NCI-H1694 treated with DMSO at 0.1 percent for 48 hours (cell line): ENCODE measurements at places on chromosomes 4 and X.

- DNase-seq = no peak
Observed at GRCh38 chr4:3372933-3373465, 68.8 kb upstream of the HGFAC start.

GRCh38 chrX:151151665-151152267 is 24.6 kb upstream of the GPR50 start:
- peak; percentile 48 for DNase-seq

DNA sequence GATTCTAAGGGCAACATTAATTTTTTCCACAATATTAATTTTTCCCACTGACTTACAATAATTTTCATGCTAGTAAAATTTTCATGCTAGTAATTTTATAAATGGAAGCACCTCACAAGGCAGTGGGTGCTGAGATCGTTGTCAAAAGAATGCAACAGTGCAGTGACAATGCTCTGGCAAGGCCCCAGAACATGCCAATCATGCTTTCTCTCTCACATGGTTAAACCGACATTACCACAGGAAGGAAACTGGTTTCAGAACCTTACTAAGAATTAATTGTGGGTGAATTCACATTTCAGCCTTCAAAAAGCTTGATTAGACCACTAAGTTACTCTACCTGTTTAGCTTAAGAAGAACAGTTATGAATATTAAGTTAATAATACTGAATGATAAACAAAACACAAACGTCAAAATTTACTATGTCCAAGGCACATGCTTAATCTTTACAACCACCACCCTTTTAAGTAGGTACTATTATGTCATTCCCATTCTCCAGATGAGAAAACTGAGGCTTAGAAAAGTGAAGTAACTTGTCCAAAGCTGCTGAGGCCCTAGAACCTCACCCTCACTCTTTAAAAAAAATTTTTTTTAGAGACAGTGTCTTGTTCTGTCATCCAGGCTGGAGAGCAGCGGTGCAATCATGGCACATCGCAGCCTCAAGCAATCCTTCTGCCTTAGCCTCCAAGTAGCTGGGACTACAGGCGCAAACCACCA is 10.0 kb upstream of the OPHN1 start:
- DNase-seq = no peak

GRCh38 chr4:177902386-177902785 is 460.1 kb upstream of the AGA start:
- no peak for DNase-seq

DNA sequence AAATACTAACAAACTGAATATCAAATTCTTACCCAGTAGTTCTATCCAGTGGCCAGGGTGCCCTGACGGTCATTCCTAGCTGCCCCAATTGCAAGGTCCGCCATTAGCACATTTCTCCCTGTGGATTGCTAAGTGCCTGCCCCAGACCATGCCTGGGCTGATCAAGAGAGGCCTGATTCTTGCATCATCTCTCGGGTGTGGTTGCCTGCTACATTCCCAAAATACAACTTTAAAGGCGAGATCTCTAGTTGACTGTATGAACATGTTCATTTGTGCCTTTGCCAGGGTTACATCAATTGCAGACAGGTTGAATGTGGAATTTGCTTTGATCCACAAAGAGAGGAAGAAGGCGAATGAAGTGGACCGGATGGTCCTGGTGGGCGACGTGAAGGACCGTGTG is 28.0 kb downstream of the PRPS2 start:
- DNase-seq = no peak
